ENCODE measurements at places on chromosomes 3 and 15. TPM values are rescaled to one million over a fixed set of nuclear protein-coding genes. Genes with fewer than 3 reads are reported as not detected.

The IDH3A gene
- total RNA-seq: 51.9 TPM

The LDHAL6B gene
- not detected for total RNA-seq

GRCh38 chr3:14319654-14320182 is 82.7 kb upstream of the SLC6A6 start:
- H3K4me3 ChIP-seq: no peak overlapping the region
- H3K27ac ChIP-seq: no peak overlapping the region
- H3K27me3 ChIP-seq: no peaks in the 10 kb centered on the region
- H3K36me3 ChIP-seq: no peaks in the 10 kb centered on the region
- no peaks in the 10 kb centered on the region for H3K4me1 ChIP-seq

DNA sequence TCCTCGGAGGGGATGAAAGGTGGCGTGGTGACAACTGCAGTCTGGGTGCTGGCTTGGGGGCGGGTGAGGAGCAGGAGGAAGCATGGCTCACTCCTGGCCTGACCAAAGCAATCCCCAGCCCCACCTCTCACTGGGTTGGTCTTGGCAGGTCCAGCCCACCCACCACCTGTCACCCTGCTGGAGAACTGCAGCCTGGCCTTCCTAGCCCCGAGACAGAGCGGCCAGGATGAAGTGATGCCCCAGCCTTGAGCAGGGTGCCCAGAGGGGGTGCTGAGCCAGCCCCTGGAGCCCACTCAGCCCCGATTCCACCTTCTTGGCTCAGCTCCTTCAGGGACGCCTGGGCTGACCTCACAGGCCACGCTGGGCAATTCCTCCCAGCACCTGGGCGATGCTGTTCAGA is 89.9 kb downstream of the IQSEC1 start:
- DNase-seq: no peak
- no peak overlapping the region for H3K27ac ChIP-seq
- no peaks in the 10 kb centered on the region for H3K27me3 ChIP-seq
- H3K4me3 ChIP-seq: no peak overlapping the region

- no peaks in the 10 kb centered on the region for H3K36me3 ChIP-seq
- peaks cover 37% of the 10 kb centered on the region for H3K27me3 ChIP-seq
Measured at GRCh38 chr15:37100109-37100965, at the start of gene MEIS2. Gene MEIS2, minus strand, starts transcription at chr15:37100549. Its CDS starts 1,083 bp downstream, at chr15:37099466.

The SLC24A1 gene
- total RNA-seq: 5.2 TPM

- H3K4me1 ChIP-seq: no peaks in the 10 kb centered on the region
- H3K4me3 ChIP-seq: no peak overlapping the region
- no peak for DNase-seq
Measured at GRCh38 chr3:175335229-175335628, 476.1 kb downstream of the NAALADL2 start.

The DGKG gene
- total RNA-seq: 0.81 TPM

The KBTBD13 gene
- total RNA-seq: not detected

DNA sequence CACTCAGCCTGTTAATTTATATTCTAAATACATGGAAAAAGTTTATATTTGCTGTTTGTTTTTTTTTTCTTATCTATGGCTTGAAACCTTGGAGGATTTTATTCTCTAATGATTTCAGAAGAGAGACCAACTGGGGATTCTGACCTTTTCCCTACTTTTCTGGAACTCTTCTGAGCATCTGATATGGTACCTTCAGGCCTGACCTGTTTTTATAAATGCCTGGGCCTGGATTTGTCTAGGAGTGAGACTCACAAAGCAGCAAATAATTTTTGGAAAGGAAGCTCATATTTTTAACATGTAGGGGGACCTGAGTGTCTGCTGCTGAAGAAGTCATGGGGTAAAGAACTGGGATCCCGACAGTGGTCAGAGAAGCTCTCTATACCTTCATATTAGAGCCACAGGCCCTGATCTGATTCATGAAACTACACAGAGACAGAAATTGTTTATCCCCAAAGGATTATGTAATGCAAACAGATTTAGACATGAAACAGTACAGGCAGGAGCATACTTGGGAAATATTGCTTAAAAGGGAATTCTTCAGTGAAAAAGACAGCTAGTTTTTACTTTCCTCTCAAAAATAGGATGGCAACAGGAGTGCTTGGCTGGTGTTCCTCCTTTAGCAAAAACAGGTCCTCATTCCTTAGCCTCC is 15.9 kb downstream of the PPM1L start:
- no peaks in the 10 kb centered on the region for H3K4me1 ChIP-seq
- no peak overlapping the region for H3K27ac ChIP-seq
- no peak overlapping the region for H3K4me3 ChIP-seq
- no peak for DNase-seq
- H3K36me3 ChIP-seq: no peaks in the 10 kb centered on the region
